ENCODE measurements at places on chromosomes 6 and 20. TPM values are rescaled to one million over a fixed set of nuclear protein-coding genes. Genes with fewer than 3 reads are reported as not detected.

Gene GNAS-AS1
- polyA plus RNA-seq = 1.3 TPM

GRCh38 chr6:52672412-52673025 lies 1.6 kb downstream of the TMEM14A start:
- H3K27ac ChIP-seq = no peak overlapping the region
- no peaks in the 10 kb centered on the region for H3K4me1 ChIP-seq
- no peak for DNase-seq
- H3K4me3 ChIP-seq = no peak overlapping the region

Gene PROCR
- 12.5 TPM for polyA plus RNA-seq

- no peak overlapping the region for H3K4me3 ChIP-seq
- H3K27me3 ChIP-seq = no peaks in the 10 kb centered on the region
- no peak for DNase-seq
- H3K36me3 ChIP-seq = no peaks in the 10 kb centered on the region
- no peak overlapping the region for H3K27ac ChIP-seq
Observed at GRCh38 chr6:1080453-1081337, 231.2 kb upstream of the FOXQ1 start.

DNA sequence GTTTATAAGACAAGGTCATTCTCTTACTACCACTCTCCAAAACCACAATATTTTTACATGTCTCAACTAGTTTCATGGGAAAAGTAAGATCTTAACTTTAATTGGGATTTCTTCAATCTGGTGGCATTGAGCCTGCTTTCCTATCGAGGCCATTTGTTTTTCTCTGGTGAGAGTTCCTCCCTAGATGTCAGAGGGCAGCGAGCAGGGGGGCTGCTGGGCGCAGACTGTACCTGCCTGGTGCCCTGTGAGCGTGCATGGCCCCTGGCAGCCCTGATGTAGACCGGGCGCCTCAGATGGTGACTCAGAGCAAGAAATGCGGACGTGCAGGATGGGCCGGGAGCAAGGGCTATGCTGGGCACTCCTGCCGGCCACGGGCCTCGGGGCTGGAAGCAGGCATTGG lies 27.2 kb downstream of the ERMARD start:
- no peaks in the 10 kb centered on the region for H3K4me1 ChIP-seq
- no peaks in the 10 kb centered on the region for H3K27me3 ChIP-seq
- no peak for DNase-seq
- H3K4me3 ChIP-seq = no peak overlapping the region

DNA sequence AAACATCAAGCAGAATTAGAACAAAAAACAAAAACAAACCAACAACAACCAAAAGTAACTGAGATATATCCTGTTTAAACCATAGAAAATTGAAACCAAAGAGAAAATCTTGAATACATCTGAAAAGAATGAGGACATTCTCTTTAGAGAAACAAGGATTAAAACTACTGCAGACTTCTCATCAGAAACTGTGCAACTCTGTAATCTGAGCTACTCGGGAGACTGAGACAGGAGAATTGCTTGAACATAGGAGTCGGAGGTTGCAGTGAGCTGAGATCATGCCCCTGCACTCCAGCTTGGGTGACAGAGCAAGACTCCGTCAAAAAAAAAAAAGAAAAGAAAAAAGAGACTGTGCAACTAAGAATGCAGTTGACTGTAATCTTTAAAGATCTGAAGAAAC lies 153.4 kb downstream of the SYNDIG1 start:
- H3K36me3 ChIP-seq = no peaks in the 10 kb centered on the region
- H3K27me3 ChIP-seq = no peaks in the 10 kb centered on the region
- no peaks in the 10 kb centered on the region for H3K4me1 ChIP-seq
- no peak overlapping the region for H3K4me3 ChIP-seq
- H3K27ac ChIP-seq = no peak overlapping the region
- no peak for DNase-seq

- DNase-seq = no peak
- no peak overlapping the region for H3K27ac ChIP-seq
- H3K36me3 ChIP-seq = no peaks in the 10 kb centered on the region
- H3K4me3 ChIP-seq = no peak overlapping the region
Observed at GRCh38 chr6:90319044-90319443, 22.4 kb upstream of the BACH2 start.

GRCh38 chr20:49529470-49529869 lies 38.5 kb downstream of the PTGIS start:
- no peak for DNase-seq
- no peak overlapping the region for H3K4me3 ChIP-seq
- H3K36me3 ChIP-seq = no peaks in the 10 kb centered on the region
- H3K4me1 ChIP-seq = no peaks in the 10 kb centered on the region
- no peak overlapping the region for H3K27ac ChIP-seq

DNA sequence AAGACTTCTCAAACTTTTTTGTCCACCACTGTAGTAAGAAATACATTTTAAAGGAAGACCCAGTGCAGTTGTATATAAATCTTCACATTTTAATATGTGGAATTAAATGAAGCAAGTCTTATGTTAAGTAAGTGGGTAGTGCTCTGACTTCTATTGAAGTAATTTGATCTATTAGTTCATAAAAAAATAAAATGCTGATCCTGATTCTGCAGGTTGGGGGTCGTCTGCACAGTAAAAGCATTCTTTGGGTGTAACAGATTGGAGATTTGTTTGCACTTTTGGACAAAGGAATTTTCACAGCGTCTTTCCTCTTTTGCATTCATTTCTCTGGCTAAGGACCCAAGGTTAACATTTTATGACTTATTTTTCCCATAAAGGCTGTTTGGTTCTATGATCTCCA lies 106.8 kb downstream of the RNF144B start:
- no peak overlapping the region for H3K27ac ChIP-seq
- H3K36me3 ChIP-seq = no peaks in the 10 kb centered on the region
- H3K4me3 ChIP-seq = no peak overlapping the region
- no peaks in the 10 kb centered on the region for H3K4me1 ChIP-seq
- no peak for DNase-seq

DNA sequence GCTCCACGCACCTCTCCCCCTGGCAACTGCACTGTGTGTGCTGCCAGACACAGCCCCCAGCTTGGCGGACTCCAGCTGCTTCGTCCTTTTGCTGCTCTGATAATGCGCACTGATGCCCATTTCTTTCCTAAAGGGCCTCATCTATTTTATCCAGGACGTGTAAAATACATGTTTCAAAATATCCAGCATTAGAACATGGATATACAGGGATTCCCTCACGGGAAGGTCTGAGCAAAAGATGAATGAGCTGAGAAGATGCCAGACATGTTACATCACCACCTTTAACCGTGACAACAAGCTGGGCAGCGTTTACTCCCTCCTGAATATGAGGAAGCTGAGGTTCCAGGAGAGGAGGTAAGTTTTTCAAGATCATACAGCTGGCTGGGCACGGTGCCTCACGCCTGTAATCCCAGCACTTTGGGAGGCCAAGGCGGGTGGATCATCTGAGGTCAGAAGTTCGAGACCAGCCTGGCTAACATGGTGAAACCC lies 32.8 kb downstream of the TNXB start:
- no peak overlapping the region for H3K4me3 ChIP-seq
- no peaks in the 10 kb centered on the region for H3K4me1 ChIP-seq
- no peaks in the 10 kb centered on the region for H3K36me3 ChIP-seq
- peak; percentile 83 for DNase-seq
- no peaks in the 10 kb centered on the region for H3K27me3 ChIP-seq

DNA sequence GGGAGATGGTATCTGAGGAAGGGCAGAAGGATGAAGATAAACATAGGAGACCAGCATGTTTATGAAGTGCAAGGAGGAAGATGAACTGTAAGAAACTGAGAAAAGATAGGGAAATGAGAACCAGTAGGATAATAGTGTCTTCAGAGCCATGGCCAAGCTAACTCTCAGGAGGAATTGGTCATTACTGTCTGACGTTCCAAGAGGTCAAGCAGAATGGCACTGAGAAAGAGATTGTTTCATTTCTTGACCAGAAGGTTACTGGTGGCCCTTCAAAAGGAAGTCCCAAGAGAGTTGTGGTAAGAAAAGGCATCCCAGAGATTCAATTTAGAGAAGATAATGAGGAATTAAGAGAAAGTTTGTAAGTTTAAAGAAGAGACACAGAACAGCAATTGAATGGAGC lies 47.5 kb downstream of the EYA4 start:
- no peaks in the 10 kb centered on the region for H3K27me3 ChIP-seq
- H3K27ac ChIP-seq = no peak overlapping the region
- no peaks in the 10 kb centered on the region for H3K4me1 ChIP-seq
- no peak overlapping the region for H3K4me3 ChIP-seq
- DNase-seq = no peak
- H3K36me3 ChIP-seq = no peaks in the 10 kb centered on the region

DNA sequence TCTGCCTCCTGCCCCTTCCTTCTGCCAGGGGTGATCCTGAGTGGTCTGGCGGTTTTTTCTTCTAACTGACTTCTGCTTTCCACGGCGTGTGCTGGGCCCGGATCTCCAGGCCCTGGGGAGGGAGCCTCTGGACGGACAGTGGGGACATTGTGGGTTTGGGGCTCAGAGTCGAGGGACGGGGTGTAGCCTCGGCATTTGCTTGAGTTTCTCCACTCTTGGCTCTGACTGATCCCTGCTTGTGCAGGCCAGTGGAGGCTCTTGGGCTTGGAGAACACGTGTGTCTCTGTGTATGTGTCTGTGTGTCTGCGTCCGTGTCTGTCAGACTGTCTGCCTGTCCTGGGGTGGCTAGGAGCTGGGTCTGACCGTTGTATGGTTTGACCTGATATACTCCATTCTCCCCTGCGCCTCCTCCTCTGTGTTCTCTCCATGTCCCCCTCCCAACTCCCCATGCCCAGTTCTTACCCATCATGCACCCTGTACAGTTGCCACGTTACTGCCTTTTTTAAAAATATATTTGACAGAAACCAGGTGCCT lies 10.2 kb downstream of the SLC29A1 start:
- H3K27me3 ChIP-seq = no peaks in the 10 kb centered on the region
- peaks cover 20% of the 10 kb centered on the region for H3K4me1 ChIP-seq
- DNase-seq = no peak
- peak overlapping the region; percentile 81 for H3K27ac ChIP-seq

All from cardiac muscle cell (in vitro differentiated cells and primary cell).